ENCODE measurements at places on chromosomes 4 and X. TPM values are rescaled to one million over a fixed set of nuclear protein-coding genes. Genes with fewer than 3 reads are reported as not detected.

- 0 out of 2 replicates have a peak overlapping the region, but pooled peaks have one; percentile 13 for H3K4me3 ChIP-seq
- peak overlapping the region; percentile 89 for H3K27ac ChIP-seq
- DNase-seq = peak; percentile 60
- H3K36me3 ChIP-seq = no peaks in the 10 kb centered on the region
Observed at GRCh38 chr4:140103676-140104075, 50.3 kb downstream of the MAML3 start.

The FAM149A gene
- total RNA-seq = 0.22 TPM

DNA sequence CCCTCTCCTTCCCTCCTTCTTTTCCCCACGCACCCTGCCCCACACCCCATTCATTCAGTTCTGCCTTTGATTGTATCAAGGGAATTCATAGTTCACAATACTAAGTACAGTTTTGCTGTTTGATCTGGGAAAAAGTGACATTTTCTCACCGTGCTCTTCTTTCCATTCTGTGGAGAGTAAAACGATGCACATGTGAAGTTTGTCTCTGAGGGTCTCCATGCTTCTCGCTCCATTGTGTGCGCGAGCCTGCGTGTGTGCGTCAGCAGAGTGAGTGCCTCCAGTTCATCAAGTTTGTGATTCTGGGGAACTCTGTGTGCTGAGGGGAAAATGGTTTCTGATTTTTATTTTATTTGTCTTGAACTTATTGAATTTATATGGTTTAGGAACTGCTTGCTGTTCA is 1.9 kb downstream of the STK26 start:
- peak; percentile 35 for DNase-seq
- H3K4me3 ChIP-seq = peak overlapping the region; percentile 96
- peaks cover 25% of the 10 kb centered on the region for H3K4me1 ChIP-seq
- peak overlapping the region; percentile 76 for H3K27ac ChIP-seq

The SORCS2 gene
- 6.6 TPM for total RNA-seq

The COL25A1 gene
- total RNA-seq = not detected

GRCh38 chrX:14344172-14344940 is 185.0 kb upstream of the GLRA2 start:
- no peak overlapping the region for H3K4me3 ChIP-seq
- H3K4me1 ChIP-seq = no peaks in the 10 kb centered on the region
- H3K27ac ChIP-seq = no peak overlapping the region
- no peaks in the 10 kb centered on the region for H3K36me3 ChIP-seq

GRCh38 chrX:153875391-153876111 is 10.4 kb downstream of the L1CAM start:
- no peak overlapping the region for H3K27ac ChIP-seq
- H3K36me3 ChIP-seq = no peaks in the 10 kb centered on the region
- no peak overlapping the region for H3K4me3 ChIP-seq

GRCh38 chr4:8502836-8503585 is 62.4 kb downstream of the TRMT44 start:
- no peak overlapping the region for H3K27ac ChIP-seq
- DNase-seq = no peak
- H3K27me3 ChIP-seq = no peaks in the 10 kb centered on the region
- no peaks in the 10 kb centered on the region for H3K4me1 ChIP-seq

The VCX2 gene
- not detected for total RNA-seq

DNA sequence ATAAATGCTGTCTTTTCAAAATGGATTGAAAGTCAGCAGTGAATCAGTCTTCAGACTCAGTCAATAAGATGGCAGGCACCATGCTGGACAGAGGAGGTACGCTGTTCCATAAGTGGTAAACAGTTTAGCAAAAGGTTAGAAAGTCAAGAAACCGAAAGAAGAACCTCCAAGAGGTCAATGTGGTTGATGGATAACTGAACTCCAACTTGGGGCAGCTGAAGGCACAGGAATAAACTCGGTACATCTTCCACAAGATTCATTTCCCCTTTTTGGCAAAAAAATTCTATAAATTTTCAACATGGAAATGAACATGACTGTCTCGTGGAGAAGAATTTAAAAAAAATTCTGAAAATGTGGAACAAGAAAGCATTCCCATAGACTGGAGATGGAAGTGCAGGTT is 18.4 kb upstream of the SEL1L3 start:
- H3K27ac ChIP-seq = no peak overlapping the region
- no peaks in the 10 kb centered on the region for H3K36me3 ChIP-seq
- no peaks in the 10 kb centered on the region for H3K27me3 ChIP-seq

DNA sequence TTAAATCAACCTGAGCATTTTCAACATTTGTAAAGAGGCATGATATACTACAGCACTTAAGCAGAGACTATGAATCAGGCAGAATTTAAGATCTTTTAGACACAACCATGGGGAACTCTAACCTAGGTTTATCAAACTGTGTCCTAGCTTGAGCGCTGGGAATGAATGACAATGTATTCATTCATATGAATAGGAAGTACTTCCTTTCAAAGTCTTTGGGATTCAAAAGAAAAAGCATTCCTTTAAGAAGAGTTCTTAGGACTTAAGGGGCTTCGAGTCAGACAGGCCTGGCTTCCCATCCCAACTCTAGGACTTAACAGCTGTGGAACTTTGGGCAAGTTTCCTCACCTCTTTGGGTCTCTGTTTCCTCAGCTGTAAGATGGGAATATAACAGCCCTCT is 104.6 kb downstream of the ANAPC4 start:
- no peaks in the 10 kb centered on the region for H3K36me3 ChIP-seq
- H3K27me3 ChIP-seq = no peaks in the 10 kb centered on the region
- H3K4me3 ChIP-seq = no peak overlapping the region
- DNase-seq = no peak

The CXCL11 gene
- not detected for total RNA-seq
